ENCODE measurements at places on chromosomes 6 and 20.

DNA sequence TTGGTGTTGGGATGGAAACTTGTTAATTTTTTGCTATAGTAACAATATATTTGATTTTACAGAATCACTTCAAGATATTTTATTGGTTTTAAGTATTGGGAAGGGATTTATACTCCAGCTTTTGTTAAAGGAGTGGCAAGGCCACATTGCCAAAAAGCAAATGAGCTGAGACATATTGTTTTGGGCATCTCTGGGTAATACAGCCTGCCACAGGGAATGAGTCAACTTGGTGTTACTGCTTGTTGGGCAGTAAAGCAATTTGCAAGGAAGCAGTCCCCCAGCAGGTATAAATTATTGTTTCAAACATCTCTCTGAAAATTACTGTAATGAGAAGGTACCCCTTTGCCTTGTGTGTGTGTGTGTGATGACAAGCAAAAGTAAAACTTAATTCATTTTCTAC lies 868.3 kb upstream of the FLRT3 start:
- DNase-seq = no peak

- no peak for DNase-seq
Observed at GRCh38 chr6:42029062-42029685, 21.1 kb upstream of the TAF8 start.

- DNase-seq = no peak
Observed at GRCh38 chr6:10415617-10416480, 975 bp upstream of the TFAP2A start.

- no peak for DNase-seq
Observed at GRCh38 chr20:58715801-58716475, 23.3 kb downstream of the NPEPL1 start.

- no peak for DNase-seq
Observed at GRCh38 chr6:94099072-94099471, 679.7 kb upstream of the EPHA7 start.

All from esophagus squamous epithelium (tissue), 5 donors.